Central memory CD8-positive, alpha-beta T cell (primary cell): ENCODE measurements at places on chromosomes 1 and 21.

- no peak for DNase-seq
- H3K4me1 ChIP-seq, result no peaks in the 10 kb centered on the region
- H3K4me3 ChIP-seq, result no peak overlapping the region
These were observed 15.3 kb upstream of the SGIP1 start for GRCh38 chr1:66518654-66519053.

DNA sequence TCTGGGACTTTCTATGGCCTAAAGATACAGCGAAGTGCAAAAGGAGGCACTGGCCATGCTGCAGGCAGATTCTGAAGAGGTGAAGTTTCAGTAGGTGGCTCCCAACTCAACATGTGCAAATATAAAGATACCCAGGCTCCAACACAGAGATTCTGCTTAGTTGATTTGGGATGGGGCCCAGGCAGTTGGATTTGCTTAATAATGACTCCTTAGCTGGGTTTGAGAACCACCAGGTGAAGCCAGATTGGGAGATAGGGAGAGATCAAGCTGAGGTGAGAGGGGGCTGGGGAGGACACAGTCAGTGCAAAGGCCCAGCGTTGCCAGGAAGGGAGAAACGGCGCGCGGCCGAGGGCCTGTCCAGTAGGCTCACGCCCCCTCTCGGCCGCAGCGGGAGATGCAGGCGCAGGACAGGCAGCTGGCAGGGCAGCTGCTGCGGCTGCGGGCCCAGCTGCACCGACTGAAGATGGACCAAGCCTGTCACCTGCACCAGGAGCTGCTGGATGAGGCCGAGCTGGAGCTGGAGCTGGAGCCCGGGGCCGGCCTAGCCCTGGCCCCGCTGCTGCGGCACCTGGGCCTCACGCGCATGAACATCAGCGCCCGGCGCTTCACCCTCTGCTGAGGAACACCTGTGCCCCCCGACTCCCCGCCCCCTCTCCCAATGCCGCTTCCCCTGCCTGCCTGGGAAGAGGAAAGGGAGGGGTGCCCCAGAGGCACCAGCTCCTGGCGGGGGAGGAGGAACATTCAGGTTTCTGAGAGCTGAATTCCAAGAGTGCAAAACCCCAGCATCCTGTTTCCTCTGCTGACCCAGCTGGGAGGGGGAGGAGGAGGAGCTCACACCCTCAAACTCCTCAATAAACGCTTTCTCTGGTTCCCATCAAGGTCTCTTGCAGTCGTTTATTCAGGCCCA lies 1.2 kb downstream of the FAM167B start:
- H3K4me3 ChIP-seq, result peak overlapping the region; percentile 97
- H3K36me3 ChIP-seq, result peaks cover 22% of the 10 kb centered on the region
- H3K4me1 ChIP-seq, result peaks cover 50% of the 10 kb centered on the region
- peak; percentile 71 for DNase-seq

- no peaks in the 10 kb centered on the region for H3K36me3 ChIP-seq
- H3K27me3 ChIP-seq, result peaks cover 11% of the 10 kb centered on the region
- no peak for DNase-seq
- H3K4me3 ChIP-seq, result no peak overlapping the region
These were observed 69.1 kb upstream of the STUM start for GRCh38 chr1:226479474-226479873.

GRCh38 chr21:21713651-21714180 lies 715.5 kb downstream of the NCAM2 start:
- no peaks in the 10 kb centered on the region for H3K36me3 ChIP-seq
- H3K27ac ChIP-seq, result no peak overlapping the region
- no peak overlapping the region for H3K4me3 ChIP-seq
- no peak for DNase-seq
- no peaks in the 10 kb centered on the region for H3K27me3 ChIP-seq
- no peaks in the 10 kb centered on the region for H3K4me1 ChIP-seq

DNA sequence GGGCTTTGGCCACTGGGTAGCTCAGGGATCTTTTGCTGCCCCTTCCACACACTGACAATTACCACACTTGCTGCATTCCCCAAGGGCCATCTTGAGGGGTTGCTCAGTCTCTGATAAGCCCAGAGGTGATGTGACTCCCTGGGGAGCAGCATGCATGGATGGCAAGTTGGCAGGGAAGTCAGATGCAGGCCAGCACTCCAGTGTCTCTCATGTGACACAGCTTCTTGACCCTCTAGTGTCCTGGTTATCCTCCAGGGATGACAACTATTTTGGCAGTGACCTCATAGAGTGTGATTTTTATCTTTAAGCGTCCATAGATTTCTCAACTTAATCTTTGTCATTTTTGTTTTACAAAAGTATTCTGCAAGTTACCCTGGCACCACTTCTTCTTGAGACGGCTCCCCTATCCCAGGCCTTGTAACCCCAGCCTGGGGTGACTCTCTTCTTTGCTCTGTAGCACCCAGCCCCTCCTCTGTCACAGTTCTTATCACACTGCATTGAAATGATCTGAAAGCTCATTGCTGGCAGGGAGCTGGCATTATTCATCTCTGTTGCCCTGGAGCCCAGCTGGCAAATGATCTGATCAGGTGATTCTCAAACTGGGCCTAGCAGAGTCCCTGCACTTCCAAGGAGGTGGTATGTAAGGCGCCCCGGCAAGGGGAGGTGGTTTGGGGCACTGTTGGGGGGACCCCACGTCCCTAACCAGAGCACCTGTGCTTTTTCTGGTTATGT lies 72.6 kb downstream of the TENT5C start:
- peaks cover 10% of the 10 kb centered on the region for H3K4me1 ChIP-seq
- DNase-seq, result no peak
- H3K36me3 ChIP-seq, result no peaks in the 10 kb centered on the region
- no peaks in the 10 kb centered on the region for H3K27me3 ChIP-seq
- H3K27ac ChIP-seq, result no peak overlapping the region

- H3K27me3 ChIP-seq, result peaks cover 73% of the 10 kb centered on the region
- H3K36me3 ChIP-seq, result peaks cover 1% of the 10 kb centered on the region
- H3K27ac ChIP-seq, result no peak overlapping the region
- no peak for DNase-seq
These were observed 1.5 kb upstream of the HES2 start for GRCh38 chr1:6421266-6421665.

- H3K4me3 ChIP-seq, result peak overlapping the region; percentile 37
- H3K27me3 ChIP-seq, result peaks cover 67% of the 10 kb centered on the region
- peaks cover 2% of the 10 kb centered on the region for H3K36me3 ChIP-seq
- no peaks in the 10 kb centered on the region for H3K4me1 ChIP-seq
- no peak for DNase-seq
These were observed 925 bp upstream of the ARHGEF10L start for GRCh38 chr1:17538428-17539117.
